ENCODE measurements at places on chromosomes 1 and 21.

DNA sequence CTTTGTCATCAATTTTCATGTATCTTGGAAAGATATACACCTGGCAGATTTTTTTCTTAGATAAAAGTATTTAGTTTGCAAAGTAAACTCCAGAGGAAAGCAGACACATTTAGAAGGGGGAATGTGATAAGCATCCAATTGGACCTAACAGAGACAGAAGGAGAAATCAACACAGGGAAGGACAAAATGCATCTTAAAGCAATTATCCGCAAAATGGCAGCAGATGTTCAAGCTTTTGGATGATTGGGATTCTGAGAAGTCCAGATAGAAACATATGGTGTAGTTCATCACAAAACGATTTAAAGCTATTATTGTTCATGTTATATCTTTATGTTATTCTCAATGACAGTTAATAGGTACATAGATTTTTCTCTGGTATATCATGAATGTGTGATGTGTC is 1153.1 kb upstream of the B3GALT2 start:
- no peak for DNase-seq

GRCh38 chr1:219159946-219160645 is 13.6 kb upstream of the LYPLAL1 start:
- no peak for DNase-seq

- no peak for DNase-seq
Observed at GRCh38 chr1:211420389-211420788, 71.6 kb downstream of the RD3 start.

DNA sequence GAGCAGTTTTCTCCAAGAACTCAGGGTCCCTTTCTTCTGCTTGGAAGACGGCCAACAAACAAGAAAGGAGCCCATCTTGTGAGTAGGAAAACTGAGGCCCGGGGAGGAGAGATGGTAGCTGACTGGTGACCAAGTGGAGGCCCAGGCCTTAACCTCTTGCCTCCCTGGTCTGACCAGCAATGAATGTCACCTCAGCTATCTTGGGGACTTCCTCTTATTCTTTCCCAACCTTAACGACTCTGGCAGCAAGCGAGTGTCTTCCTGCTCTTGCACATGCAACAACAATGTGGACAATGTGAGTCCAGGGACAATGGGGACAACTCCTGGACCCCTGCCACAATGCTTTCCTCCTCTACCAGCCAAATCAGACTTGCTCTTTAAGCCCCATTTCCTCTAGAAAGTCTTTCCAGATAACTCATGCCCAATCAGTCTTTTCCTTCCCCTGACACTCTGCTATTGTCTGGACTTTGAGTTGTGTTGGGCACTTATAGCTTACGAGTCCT is 12.6 kb downstream of the HSPG2 start:
- DNase-seq, result peak; percentile 66

DNA sequence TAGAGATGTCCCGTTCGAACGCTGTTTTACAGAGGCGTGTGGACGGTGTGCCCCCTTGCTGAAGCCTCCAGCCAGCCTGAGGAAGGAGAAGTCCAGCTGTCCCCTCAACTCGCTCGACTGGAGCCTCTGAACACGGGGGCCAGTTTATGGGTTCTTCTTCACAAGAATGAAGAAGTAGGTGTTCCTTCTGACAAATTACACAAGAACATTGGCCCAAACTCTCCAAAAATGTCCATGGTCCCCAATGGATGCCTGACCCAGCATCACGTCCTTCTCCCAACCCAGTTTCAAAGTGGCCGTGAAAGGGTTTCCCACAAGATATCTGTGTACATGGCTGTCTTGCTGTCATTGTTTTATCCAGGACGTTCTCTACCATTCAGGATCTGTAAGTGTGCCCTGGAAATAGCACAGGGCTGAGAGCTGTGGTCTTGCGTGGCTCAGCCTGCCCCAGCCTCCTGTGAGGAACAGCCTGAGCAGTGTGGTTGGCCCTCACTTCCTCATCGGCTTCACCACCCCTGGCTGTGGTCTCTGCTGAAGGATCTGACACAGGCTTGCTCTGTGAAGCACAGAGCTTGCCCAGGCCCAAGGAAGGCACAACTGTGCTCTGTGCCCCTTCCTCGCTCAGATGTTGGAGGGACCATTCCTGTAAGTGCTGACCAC is 1.0 kb upstream of the S100B start:
- DNase-seq, result peak; percentile 76

GRCh38 chr1:118184739-118185083 is 317 bp downstream of the SPAG17 start:
- no peak for DNase-seq

DNA sequence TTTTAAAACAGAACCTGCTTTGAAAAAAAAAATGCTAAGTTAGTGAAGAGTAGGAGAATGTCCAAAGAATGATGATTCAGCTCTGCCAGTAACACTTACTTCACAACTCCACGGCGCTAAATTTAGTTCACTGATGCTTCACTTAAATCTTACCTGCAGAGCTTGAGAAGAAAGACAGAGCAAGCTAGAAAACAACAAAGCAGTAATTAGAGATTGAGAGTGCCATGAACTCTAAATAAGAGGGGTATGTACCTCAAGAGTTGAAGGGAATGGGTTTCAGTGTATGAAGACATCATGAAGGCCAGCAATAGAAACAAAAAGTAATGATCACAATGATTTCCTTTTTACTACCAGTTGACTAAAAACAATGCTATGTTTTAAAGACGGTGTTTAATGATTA is 32.8 kb downstream of the EPRS1 start:
- no peak for DNase-seq

- peak; percentile 65 for DNase-seq
Observed at GRCh38 chr1:76073481-76073880, 1.1 kb upstream of the ST6GALNAC3 start.

DNA sequence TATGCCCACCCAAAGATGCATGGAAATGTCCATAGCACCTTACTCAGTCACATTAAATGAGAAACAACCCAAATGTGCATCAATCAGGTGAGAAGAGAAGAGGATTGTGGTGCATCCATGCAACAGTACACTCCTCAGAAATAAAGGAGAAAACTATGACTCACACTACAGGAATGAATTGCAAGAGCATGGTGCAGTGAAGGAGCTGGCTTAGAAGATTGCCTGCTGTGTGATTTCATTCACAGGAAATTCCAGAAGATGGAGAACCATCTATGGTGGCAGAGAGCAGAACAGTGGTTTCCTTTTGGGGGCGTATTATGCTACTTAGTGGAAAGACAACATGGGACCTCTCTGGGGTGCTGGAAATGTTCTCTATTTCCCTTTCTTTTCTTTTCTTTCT is 278.6 kb upstream of the AJAP1 start:
- no peak for DNase-seq

DNA sequence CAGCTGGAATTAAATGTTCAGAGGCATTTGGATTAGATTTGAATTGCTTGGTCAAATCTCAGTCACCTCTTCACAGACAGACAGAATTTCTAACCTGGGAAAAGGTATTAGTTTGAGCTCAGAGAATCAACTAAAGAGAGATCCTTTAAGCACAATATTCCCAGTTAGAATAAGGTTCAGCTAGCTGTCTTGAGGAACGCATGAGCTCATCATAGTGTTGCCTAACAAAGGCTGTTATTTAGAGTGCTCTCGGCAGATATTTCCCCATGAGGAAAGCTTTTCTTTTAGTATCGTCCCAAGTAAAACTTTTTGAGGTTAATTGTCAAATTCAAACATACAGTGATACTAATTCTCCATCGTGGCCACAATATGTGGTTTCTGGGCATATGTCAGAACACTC is 269.9 kb downstream of the HLX start:
- DNase-seq, result peak; percentile 87

DNA sequence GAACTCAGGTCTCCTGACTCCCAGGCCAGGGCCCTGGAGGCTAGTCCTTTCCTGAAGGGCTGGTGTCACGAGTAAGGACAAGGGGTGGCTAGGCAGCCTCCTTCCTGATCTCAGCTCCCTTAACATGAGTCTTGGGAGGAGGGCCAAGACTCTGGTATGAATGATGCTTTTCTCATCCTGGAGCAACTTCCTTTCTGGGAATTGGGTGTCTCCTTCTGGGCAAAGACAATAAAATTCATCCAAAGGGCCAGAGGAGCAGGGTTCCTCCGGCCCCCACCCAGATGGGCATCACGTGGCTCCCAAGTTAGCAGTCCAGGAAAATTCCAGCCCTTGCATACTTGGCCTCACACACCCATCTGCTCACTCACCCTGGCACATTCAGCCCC is at the start of gene FAM167B:
TSS of gene FAM167B (plus strand) at position 335 of the 386 bp plus-strand sequence. CDS start 200 bp downstream, outside the sequence.
- DNase-seq, result no peak

DNA sequence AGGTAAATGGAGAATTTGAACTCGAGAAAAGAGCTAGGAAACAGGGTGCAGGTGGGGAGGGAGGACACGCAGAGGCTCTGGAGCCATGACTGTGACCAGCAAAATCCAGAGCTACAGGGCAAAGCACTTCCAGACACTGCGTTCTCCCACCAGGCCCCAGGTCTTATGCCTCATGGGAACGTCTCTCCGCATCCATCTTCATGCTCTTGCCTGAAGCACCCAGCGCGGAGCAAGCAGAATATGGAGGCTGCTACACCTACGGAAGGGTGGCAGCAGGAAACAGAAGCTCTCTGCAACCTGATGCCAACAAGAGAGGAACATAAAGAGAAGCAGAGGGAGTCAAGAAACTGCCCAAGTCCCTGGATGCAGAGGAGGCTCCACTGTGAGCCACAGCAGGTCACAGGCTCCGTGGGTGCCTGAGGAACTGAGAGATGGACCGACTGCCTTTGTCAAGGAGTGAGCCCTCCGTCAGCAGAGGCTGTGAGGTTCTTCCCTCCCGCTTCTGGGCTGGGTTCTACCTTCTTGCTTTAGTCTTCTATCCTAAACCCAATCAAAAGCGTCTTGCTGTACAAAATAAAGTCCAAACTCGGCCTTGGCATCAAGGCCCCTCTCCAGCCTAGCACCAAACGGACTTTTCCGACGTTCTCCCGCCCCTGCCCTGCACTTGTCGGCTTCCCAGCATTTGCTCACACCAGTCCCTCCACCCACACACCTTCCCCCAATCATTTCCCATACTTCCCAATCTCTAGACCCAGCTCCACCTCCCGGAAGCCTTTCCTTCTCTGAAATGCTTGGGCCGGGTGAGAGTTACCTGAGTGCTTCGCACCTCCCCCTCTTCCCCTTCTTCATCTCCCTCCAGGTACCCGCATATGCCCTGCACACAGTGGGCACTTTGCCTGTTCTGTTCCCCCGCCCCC is 930 bp downstream of the DHCR24 start:
- peak; percentile 34 for DNase-seq

GRCh38 chr21:41621513-41621912 is 113.6 kb upstream of the TMPRSS2 start:
- DNase-seq, result no peak

DNA sequence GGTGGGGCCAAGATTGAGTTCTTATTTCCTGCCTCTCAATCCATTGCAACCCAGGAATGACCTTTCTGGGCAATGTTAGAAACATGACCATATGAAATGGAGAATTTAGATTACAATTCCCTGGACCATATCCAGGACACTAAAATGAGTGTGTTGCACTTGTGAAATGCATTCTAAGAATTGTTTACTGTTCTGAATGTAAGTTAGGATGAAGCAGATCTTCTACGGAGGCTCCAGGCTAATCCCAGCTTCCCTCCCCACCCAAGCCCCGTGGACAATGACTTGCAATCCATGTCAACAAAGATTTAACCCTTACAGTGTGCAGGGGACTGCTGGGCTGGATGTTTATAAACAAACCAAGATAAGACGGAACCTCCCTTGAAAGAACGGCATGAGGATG is 31.7 kb upstream of the HAO2 start:
- DNase-seq, result no peak

DNA sequence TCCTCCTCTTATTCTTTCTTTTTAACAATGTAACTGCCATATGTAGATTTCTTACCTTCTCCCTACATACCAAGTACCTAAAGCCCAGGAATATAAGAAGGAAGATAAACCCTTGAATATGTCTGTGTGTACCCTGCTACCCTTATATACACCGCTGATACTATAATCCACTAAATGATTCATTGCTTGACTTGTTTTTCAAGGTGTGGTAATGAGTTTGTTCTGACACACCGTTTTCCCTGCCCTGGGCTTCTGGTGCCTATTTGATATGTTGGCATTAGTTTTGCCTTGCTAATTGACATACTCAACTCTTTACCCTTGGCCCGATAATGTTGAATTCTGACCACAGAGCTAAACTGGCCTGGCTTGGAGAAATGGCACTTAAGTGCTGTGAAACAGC is 64.3 kb downstream of the IL23R start:
- no peak for DNase-seq

DNA sequence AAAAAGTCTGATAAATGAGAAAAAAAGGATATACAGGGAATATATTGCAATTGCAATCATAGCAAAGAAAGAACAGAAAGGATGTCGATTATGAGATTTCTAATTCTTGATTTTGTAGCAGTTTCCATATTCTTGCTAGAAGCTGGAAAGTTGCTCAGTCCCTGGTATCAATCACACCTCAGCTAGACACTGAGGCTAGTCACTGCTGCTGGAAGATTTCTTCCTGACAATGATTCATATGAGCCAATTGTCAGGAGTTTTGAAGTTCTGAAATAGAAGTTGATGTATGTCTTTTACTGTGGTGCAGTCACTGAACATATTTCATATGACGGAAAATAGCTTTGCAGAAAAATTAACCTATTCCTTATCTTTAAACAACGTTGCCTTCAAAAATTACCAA is 208.4 kb upstream of the C1orf105 start:
- no peak for DNase-seq

DNA sequence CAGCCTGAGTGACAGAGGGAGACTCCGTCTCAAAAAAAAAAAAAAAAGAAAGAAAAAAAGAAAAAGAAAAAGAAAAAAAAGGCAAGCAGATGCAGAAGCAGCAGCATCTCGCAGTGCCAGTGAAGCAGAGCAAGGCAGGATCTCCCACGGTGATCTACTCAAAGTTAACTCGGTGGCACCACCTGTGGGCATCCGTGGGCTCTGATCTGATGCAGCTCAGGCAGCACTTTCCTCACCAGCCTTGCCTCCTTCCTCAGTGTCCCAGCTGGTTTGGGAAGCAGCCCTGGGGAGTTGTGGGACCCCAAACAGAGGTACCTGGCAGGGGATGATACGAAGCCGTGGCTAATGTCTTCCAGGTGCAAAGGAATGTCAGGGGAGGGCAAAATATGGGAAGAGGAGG is 104.3 kb upstream of the KRTAP19-8 start:
- no peak for DNase-seq

DNA sequence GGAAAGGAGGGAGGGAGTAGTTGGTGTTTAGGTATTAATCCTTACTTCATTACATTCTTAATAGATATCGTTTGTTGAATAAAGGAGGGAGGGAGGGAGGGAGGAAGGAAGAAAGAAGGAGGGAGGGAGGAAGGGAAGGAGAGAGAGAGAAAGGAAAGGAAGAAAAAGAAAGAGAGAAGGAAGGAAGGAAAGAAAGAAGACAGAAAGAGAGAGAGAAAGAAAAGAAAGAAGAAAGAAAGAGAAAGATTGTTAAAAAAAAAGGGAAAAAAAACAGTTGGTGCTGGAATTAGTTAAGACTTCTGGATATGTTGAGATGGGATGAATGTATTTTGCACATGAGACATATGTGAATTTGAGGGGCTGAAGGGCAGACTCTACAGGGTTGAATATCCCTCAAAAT is 44.1 kb upstream of the ZSWIM5 start:
- no peak for DNase-seq
